ENCODE measurements at places on chromosomes 16 and 17. TPM values are rescaled to one million over a fixed set of nuclear protein-coding genes. Genes with fewer than 3 reads are reported as not detected.

- H3K36me3 ChIP-seq = no peaks in the 10 kb centered on the region
- H3K4me3 ChIP-seq = peak overlapping the region; percentile 50
- peak overlapping the region; percentile 51 for H3K27ac ChIP-seq
- no peaks in the 10 kb centered on the region for H3K4me1 ChIP-seq
- no peaks in the 10 kb centered on the region for H3K27me3 ChIP-seq
Observed at GRCh38 chr17:5122586-5123342, 6.9 kb downstream of the USP6 start.

The RAD51C gene
- 21.0 TPM for total RNA-seq

The CHST5 gene
- total RNA-seq = not detected

The LONP2 gene
- total RNA-seq = 50.3 TPM

- H3K36me3 ChIP-seq = no peaks in the 10 kb centered on the region
- H3K27me3 ChIP-seq = no peaks in the 10 kb centered on the region
- DNase-seq = no peak
- no peak overlapping the region for H3K27ac ChIP-seq
Observed at GRCh38 chr16:51707666-51708065, 556.6 kb upstream of the SALL1 start.

DNA sequence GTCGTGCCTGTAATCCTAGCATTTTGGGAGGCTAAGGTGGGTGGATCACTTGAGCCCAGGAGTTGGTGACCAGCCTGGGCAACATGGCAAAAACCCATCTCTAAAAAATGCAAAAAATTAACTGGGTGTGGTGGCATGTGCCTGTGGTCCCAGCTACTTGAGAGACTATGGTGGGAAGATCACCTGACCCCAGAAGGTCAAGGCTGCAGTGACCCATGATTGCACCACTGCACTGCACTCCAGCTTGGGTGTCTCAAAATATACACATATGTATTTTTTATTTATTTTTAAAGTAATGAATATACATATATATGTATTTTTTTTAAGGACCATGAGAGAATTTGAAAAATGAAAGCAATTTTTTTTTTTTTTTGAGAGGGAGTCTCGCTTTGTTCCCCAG is 5.1 kb upstream of the NUFIP2 start:
- H3K4me3 ChIP-seq = no peak overlapping the region
- H3K4me1 ChIP-seq = peaks cover 8% of the 10 kb centered on the region
- no peak for DNase-seq
- no peaks in the 10 kb centered on the region for H3K36me3 ChIP-seq
- H3K27ac ChIP-seq = no peak overlapping the region
- H3K27me3 ChIP-seq = no peaks in the 10 kb centered on the region

The MGAT5B gene
- 1.6 TPM for total RNA-seq

All from spleen (tissue), 13 donors.